ENCODE measurements at places on chromosomes 2 and 18.

- no peak for DNase-seq
These were observed 500.1 kb upstream of the LRATD1 start for GRCh38 chr2:14132386-14132785.

DNA sequence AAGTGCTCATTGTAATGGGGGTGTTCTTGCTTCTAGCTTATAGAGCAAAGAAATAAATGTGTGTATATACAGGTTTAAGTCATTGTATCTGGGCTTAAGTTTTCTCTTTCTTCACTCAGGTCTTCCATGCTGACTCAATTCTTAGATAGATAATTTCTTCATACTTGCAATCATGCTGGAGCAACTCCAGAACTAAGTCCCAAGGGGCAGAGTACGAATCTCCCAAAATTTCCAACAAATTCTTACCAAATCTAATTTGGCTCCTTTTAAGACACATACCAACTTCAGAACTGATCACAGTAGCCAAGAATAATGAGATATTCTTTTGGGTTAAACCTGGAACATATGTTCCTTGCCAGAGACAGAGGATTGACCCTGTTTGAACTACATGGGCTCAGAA, 4.3 kb upstream of the SPAG16 start:
- no peak for DNase-seq

- DNase-seq = no peak
These were observed 339.4 kb downstream of the CMPK2 start for GRCh38 chr2:6526093-6526824.

GRCh38 chr2:164922134-164922533, 33.2 kb downstream of the SLC38A11 start:
- no peak for DNase-seq

DNA sequence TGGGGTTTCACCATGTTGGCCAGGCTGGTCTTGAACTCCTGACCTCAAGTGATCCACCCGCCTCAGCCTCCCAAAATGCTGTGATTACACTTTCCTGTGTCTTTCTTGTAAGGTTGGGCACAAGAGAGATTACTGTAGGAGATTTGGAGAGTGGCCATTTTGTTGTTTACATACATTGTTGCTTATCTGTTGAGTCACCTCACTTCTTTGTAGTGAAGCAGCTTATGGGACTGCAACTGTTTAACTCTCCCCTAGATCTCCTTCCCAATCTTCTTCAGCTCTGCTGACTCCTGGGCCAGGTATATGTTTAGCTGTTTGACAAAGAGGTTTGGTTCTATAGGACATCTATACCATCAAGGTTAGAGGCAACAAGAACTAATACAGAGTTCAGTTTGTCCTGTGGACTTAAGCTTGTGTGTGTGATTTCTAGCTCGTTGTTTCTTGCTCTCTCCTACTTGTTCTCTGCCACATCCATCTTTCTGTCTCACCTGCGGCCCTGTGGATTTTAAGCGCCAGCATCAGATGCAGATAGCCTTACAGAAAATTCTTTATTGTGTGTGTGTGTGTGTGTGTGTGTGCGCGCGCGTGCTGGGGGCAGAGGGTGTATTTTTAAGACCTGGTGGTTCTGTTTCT, 95.4 kb downstream of the HAUS1 start:
- DNase-seq = no peak

DNA sequence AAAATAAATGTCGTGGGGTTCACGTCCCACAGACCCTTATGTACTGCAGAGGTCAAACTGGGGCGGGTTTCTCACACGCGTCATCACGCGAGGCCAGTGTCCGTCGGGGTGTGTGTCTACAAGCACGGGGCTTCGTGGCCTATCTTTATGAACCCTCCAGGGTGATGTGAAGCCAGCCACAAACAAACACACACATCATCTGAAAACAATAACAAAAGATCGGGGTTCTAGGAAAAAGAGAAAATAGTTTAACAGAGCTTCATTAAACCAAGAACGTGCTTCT, 23.3 kb downstream of the LDLRAD4 start:
- DNase-seq = no peak

DNA sequence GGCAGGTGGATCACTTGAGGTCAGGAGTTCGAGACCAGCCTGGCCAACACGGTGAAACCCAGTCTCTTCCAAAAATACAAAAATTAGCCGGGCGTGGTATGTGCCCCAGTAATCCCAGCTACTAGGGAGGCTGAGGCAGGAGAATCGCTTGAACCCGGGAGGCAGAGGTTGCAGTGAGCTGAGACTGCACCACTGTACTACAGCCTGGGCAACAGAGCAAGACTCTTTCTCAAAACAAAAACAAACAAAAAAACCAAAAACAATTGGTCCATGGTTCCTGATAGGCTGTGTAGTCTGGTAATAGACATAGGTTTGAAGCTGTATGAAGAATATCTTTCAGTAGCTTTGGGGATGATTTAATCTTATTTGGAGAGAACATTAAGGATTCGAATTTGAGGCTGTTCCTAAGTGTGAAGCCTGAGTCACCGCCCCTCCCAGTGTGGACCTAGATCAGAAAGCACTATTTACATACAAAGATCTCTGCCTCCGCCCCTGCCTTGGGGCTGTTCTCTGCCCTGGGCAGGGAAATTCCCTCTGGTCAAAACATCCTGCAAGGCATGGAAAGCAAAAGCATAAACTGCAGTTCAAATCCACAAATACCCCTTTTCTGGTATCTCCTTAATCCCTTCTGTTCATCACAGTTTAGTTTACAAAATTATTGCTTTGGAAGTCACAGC, 52.8 kb upstream of the PMAIP1 start:
- peak; percentile 58 for DNase-seq

- no peak for DNase-seq
These were observed 287.6 kb downstream of the PHLPP1 start for GRCh38 chr18:63002803-63003445.

- DNase-seq = no peak
These were observed 32.8 kb upstream of the TMEM17 start for GRCh38 chr2:62538756-62539155.

DNA sequence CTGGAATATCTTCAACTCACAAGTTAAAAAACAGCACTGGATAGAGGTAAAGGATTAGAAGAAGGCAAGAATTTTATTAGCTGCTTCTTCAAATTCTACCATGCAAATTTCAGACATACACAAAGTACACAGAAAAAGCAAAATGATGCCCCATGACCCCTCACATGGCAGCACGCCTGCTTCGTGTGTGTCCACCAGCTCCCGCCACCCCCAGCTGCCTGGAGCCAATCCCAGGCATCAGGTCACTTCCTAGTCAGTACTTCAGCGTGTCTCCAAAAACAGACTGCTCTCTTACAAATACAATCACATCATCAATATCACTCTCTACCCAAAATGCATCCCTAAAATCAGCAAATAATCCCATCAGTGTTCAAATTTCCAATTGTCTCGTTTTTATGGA, 35.8 kb downstream of the IMPA2 start:
- DNase-seq = no peak

- peak; percentile 39 for DNase-seq
These were observed 46.0 kb downstream of the ZNF516 start for GRCh38 chr18:76449111-76449453.

DNA sequence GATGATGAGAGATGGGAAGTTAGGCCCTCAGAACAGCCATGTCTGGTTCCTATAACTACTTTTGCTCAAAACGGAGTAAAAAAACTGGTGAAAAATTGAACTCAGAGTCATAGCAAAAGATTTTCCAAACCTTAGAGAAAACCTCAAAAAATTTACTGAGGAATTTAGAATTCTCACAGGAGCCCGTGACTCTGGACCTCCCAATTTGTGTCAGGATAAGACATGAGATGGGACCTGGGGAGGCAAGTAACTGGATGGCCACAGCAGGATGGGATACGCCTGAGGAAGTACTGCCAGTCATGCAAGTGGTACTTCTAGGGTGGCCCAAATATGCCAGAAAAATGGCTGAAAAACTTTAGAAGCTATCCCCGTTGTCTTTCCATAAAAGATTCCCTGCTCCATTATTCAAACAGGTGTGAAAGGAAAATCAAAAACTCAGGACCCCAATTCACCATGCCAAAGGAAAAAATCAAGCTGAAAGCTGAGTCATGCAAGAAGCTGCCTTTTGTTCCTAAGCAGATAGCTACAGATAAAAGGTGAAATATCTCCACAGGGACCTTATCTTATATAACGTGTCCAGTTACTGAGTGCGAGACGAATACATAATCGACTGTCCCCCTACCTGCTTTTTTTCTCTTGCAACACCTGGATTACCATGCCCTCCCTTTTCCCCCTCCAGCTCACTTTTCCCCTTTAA, 34.1 kb upstream of the LIPG start:
- DNase-seq = peak; percentile 8

- DNase-seq = no peak
These were observed 232.0 kb upstream of the PARD3B start for GRCh38 chr2:204313256-204313655.

- no peak for DNase-seq
These were observed 287.7 kb upstream of the ZSWIM2 start for GRCh38 chr2:187136646-187137045.

GRCh38 chr2:195687320-195688086, 30.5 kb downstream of the SLC39A10 start:
- DNase-seq = no peak

DNA sequence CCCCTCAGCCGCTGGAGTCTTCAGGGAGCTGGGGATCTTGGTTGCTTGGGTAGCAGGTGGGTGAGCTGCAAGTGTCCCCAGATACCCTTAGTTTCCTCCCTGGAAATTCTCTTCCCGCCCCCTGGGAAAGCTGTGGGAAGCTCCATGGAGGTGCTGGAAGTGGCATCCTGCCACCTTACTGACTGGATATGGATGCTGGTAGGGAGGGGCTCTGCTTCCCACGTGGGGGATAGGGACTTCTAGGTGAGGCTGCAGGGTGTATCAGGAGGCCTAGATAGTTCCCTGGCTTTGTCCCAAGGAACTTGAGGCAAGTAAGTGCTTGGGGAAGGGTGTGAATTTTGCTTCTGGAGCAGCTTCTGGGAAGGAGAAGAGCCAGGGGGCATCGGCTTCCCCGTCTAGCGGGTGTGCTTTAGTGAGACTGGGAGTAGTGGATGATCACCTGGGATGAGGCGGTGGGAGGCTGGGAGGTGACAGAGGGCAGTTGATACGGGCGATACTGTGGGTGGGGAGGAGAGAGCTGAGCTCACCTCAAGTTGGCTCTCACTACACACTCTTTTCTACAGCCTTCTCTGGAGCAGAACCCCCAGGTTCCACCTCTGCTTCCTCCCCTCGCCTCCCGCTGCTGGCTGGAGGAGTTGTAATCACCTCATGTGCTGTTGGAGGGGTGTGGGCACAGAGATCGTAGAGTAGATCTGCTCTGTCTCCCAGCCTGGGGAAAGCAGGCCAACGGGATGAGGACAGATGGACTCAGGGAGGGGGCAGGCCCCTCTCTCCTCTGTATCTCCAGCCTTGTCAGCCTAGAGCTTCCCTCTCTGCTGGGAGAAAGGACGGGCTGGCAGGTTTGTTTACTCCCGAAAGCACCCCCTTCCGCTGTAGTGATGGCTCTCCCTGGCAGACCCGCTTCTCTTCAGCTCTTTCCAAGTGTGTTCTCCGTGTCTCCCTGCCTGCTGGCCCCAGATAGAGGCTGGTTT, 19.8 kb downstream of the TET3 start:
- DNase-seq = no peak

DNA sequence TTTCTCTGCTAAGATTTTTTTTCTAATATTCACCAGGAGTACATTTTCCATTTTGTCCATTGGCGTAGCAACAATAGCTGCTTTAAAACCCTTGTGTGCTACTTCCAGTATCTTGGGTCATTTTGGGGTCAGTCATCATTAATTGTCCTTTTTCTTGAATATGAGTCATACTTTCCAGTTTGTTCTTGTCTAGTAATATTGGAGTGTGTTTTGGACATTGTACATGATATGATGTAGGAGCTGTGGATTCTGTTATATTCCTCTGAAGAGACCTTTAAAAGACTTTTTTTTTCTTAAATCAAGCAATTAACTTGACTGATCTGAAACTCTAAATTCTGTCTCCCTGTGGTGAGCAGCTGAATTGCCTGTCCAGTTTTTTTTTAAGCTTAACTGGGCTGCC, 40.8 kb downstream of the AGPS start:
- no peak for DNase-seq

GRCh38 chr2:229407170-229407569, 136.1 kb upstream of the PID1 start:
- peak; percentile 68 for DNase-seq

DNA sequence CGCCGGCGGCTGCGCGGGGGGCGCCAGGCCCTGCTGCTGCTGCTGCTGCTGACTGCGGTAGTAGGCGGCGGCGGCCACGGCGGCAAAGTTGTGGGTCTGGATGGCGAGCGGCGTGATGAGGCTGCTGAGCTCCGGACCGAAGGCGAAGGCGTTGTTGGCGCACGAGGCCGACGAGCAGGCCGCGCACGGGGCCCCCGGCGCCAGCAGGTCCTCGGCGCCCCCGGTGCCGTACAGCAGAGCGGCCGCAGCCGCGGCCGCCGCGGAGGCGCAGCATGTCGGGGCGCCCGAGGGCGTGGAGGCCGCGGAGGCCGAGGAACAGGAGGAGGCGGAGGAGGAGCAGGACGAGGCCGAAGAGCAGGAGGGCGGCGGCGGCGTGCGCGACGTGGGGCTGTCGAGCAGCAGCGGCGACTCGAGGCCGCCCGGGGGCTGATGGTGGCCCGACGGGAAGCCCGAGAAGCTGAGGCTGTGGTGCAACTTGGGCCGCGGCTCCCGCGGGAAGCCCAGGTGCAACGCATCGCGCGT, 1.8 kb downstream of the ZFP36L2 start:
- no peak for DNase-seq

GRCh38 chr2:43075054-43075593, 151.3 kb downstream of the ZFP36L2 start:
- peak; percentile 90 for DNase-seq

DNA sequence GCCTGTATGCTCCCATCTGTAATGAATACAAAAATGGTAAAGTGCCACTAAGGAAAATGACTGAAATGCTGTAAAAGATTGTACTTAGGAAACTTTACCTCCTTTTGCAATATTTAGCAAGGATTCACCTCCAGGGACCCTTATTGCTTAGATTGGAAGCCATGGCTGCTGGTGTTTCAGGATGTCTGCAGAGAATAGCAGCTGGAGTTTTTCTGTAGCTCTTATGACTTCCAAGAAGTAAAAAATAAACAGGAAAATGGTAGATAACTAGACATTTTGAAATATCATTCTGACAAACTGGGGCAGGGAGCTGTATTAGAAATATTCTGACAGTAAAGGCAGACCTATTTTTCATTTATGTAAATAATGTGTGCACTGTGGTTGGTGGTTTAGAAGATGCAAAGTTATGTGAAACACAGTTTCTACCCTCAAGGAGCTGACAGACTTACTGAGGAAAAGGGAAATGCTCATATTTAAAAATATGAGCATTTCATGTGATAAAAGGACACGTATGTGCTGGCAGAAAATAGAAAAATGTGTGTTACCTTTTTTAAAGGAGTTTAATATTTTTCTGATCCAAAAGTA, 224.9 kb upstream of the BOD1L2 start:
- no peak for DNase-seq

- no peak for DNase-seq
These were observed 202.1 kb downstream of the SH3RF3 start for GRCh38 chr2:109331081-109331480.

- DNase-seq = no peak
These were observed 1483.4 kb upstream of the ZEB2 start for GRCh38 chr2:146003337-146003736.

- DNase-seq = no peak
These were observed 204.6 kb downstream of the SP3 start for GRCh38 chr2:173760553-173760952.

- peak; percentile 50 for DNase-seq
These were observed 815 bp downstream of the GMCL1 start for GRCh38 chr2:69830045-69830905.
